ENCODE measurements at places on chromosomes 7 and 10. TPM values are rescaled to one million over a fixed set of nuclear protein-coding genes. Genes with fewer than 3 reads are reported as not detected.

DNA sequence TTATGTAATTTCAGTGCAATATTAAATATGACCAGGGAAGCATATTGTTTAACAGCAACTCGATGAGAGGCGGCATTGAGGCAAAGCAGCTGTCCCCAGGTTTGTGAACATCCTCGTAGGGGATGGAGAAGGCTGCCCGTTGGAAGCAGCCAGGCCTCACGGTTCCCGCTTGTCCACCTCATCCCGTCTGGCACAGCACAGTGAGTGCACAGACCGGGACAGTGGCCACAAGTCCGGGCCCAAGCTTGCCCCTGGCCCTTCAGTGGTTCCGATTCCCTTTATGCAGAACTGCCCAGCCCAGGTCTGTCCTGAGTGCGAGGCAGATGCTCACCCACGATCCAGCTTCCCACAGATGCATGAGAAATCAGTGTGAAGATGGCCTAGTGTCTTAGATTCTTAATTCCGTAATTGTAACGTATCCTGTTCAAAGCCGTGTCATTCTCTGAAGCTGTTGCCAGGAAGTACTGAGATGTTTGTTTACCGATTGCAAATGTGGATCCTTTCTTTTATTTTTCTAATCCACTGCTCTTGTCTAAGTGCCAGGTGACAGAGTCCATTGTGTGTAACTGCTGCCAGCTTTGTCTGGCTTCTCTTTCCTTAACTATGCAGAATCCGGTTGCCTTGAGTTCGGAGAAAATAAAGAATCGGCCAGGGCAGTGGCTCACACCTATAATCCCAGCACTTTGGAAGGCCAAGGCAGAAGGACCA lies 35.5 kb downstream of the PFKP start:
- H3K36me3 ChIP-seq: peaks cover 57% of the 10 kb centered on the region
- H3K4me1 ChIP-seq: no peaks in the 10 kb centered on the region
- no peaks in the 10 kb centered on the region for H3K27me3 ChIP-seq
- no peak for DNase-seq
- H3K27ac ChIP-seq: no peak overlapping the region

- peaks cover under 1% of the 10 kb centered on the region for H3K4me1 ChIP-seq
- no peak overlapping the region for H3K27ac ChIP-seq
- no peak for DNase-seq
These were observed 32.2 kb upstream of the EXOC6 start for GRCh38 chr10:92816091-92816531.

Gene TLX1
- not detected for total RNA-seq

- no peak overlapping the region for H3K4me3 ChIP-seq
- no peaks in the 10 kb centered on the region for H3K4me1 ChIP-seq
- no peak for DNase-seq
- no peaks in the 10 kb centered on the region for H3K27me3 ChIP-seq
These were observed 18.6 kb downstream of the RPP30 start for GRCh38 chr10:90890347-90890746.

Gene TSPAN12
- 1.9 TPM for total RNA-seq

GRCh38 chr7:71221549-71221948 lies 89.6 kb downstream of the GALNT17 start:
- H3K27me3 ChIP-seq: no peaks in the 10 kb centered on the region
- H3K36me3 ChIP-seq: no peaks in the 10 kb centered on the region
- H3K4me3 ChIP-seq: no peak overlapping the region
- H3K27ac ChIP-seq: no peak overlapping the region

GRCh38 chr10:7810443-7810842 lies 7.9 kb upstream of the TAF3 start:
- peaks cover 2% of the 10 kb centered on the region for H3K27me3 ChIP-seq
- DNase-seq: no peak
- H3K27ac ChIP-seq: no peak overlapping the region
- no peak overlapping the region for H3K4me3 ChIP-seq
- peaks cover 19% of the 10 kb centered on the region for H3K36me3 ChIP-seq
- no peaks in the 10 kb centered on the region for H3K4me1 ChIP-seq

GRCh38 chr10:8044331-8044907 lies 10.1 kb upstream of the GATA3 start:
- H3K27ac ChIP-seq: no peak overlapping the region
- H3K36me3 ChIP-seq: no peaks in the 10 kb centered on the region
- H3K4me1 ChIP-seq: peaks cover 8% of the 10 kb centered on the region

GRCh38 chr10:44976352-44977198 lies 2.0 kb downstream of the DEPP1 start:
- no peaks in the 10 kb centered on the region for H3K27me3 ChIP-seq
- H3K4me1 ChIP-seq: peaks cover 67% of the 10 kb centered on the region
- 0 out of 2 replicates have a peak, but pooled peaks cover under 1% of the 10 kb centered on the region for H3K36me3 ChIP-seq
- DNase-seq: no peak
- peak overlapping the region; percentile 56 for H3K27ac ChIP-seq
- H3K4me3 ChIP-seq: peak overlapping the region; percentile 61

DNA sequence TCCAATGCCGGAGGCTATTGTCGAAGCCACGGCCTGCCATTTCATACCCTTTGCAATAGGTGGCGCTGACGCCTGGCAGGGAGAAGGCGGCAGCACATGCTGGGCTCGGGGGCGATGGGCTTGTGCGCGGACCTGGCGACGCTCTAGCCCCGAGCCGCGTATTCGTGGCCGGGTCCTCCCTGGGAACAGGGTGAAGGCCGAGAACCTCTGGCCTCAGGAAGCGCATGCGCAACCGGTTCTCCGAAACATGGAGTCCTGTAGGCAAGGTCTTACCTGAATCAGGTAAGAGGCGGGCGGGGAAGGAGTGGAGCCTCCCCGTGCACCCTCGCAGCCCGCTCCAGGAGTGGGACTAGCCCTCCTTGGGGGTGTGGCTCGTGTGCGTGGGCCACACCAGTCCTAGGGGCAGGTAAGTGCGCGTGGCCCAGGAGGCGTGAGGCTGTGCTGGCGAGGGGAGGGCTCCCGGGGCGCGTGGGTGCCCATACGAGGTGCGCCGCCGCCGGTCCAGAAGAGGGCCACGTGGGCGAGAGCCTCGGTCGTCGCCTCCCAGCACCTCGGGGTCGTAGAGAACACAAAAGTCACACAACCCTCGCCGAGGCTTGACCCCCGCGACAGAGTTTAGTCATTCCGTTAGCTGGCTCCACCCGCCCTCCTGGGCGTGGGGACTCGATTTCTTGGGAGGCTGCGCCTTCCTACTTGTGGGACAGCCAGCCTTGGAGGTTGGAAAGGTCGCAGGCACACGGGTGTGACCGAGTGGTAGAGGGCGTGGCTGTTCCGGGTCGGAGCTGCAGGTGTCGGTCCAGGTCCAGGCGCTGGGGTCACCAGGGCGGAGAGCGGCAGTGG lies 5.6 kb upstream of the MEST start:
- H3K27ac ChIP-seq: no peak overlapping the region
- H3K36me3 ChIP-seq: no peaks in the 10 kb centered on the region
- H3K27me3 ChIP-seq: no peaks in the 10 kb centered on the region
- H3K4me3 ChIP-seq: peak overlapping the region; percentile 48
- DNase-seq: no peak

- no peaks in the 10 kb centered on the region for H3K36me3 ChIP-seq
- no peaks in the 10 kb centered on the region for H3K4me1 ChIP-seq
- no peak for DNase-seq
These were observed 91.2 kb upstream of the AHR start for GRCh38 chr7:17207220-17207619.

DNA sequence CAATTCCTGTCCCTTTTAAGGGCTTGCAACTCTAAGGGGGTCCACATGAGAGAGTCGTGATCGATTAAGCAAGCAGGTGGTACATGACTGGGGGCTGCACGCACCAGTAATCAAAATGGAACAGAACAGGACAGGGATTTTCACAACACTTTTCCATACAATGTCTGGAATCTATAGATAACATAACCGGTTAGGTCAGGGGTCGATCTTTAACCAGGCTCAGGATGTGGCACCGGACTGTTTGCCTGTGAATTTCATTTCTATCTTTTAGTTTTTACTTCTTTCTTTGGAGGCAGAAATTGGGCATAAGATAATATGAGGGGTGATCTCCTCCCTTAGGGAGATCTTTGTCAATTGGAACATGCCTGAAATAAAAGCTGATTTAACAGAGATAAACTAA lies 370.1 kb downstream of the IPMK start:
- no peak overlapping the region for H3K4me3 ChIP-seq
- H3K36me3 ChIP-seq: no peaks in the 10 kb centered on the region
- no peaks in the 10 kb centered on the region for H3K27me3 ChIP-seq

DNA sequence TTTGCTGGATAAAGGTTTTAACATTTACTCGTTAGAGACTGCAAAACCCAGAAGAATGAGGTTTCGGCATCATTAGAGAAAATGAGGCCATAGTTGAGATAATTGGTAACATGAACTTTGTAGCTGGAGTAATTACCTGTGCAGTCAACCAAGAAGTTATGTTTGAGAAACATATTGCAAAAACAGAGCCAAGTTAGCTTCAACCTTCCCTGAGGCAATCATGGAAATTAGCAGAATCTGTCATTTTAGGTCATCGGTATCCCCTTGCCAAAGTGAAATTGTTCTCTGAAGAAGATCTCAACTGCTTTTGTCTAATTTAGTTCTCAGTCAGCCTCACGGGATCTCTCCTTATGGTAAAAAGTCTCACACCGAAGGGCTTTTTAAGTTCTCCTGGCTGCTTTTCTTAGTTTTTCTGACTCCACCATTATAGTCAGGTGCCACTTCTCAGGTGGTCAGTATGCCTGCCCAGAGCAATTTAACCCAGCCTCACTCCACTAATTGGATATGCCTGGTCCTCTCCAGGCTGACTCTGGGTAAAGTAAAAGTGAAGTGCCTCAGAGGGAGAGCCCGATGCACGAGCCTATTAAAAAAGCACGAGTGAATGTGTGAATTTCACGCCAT lies 52.5 kb downstream of the NRCAM start:
- DNase-seq: no peak
- no peaks in the 10 kb centered on the region for H3K4me1 ChIP-seq
- H3K4me3 ChIP-seq: no peak overlapping the region

Gene HOXA2
- not detected for total RNA-seq

Gene STAG3
- total RNA-seq: 81.7 TPM

Gene OR9A2
- not detected for total RNA-seq

GRCh38 chr10:44857363-44858016 lies 53.6 kb upstream of the TMEM72 start:
- no peak for DNase-seq
- no peak overlapping the region for H3K27ac ChIP-seq
- H3K36me3 ChIP-seq: no peaks in the 10 kb centered on the region
- H3K4me1 ChIP-seq: peaks cover 5% of the 10 kb centered on the region

Gene SLC26A3
- total RNA-seq: 0.53 TPM

DNA sequence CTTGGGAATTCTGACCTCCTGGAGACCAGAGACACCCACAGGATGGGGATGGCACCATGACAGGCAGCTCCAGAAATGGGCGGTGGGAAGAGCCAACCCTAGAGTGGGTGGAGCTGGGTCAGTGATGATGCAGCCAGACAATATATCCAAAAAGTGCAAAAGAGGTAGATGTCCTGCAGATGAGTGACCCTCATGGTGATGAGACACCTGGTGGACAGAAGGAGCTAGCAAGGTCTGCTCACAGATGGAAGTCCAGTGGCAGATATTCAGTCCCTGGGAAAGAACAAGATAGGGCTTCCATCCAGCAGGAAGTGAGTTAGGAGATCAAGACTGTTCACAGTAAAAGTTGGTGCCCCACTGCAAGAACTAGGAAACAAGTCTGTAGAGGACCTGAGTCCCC lies 19.2 kb upstream of the GRB10 start:
- no peak overlapping the region for H3K27ac ChIP-seq
- no peak for DNase-seq
- no peak overlapping the region for H3K4me3 ChIP-seq
- no peaks in the 10 kb centered on the region for H3K36me3 ChIP-seq
- H3K4me1 ChIP-seq: no peaks in the 10 kb centered on the region

DNA sequence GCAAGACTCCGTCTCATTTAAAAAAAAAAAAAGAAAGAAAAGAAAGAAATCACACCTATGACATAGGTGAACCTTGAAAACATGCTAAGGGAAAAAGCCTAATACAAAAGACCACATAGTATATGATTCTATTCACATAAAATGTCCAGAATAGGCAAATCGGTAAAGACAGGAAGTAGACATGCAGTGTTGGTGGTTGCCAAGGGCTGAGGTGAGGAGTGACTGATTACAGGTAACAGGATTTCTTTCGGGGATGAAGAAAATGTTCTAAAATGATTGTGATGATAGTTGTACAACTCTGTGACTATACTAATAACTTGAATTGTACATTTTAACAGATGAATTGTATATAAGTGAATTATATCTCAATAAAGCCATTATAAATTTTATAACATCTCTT lies 3.3 kb downstream of the XPNPEP1 start:
- peaks cover 39% of the 10 kb centered on the region for H3K4me1 ChIP-seq
- no peaks in the 10 kb centered on the region for H3K27me3 ChIP-seq
- no peaks in the 10 kb centered on the region for H3K36me3 ChIP-seq
- H3K4me3 ChIP-seq: no peak overlapping the region
- no peak for DNase-seq

- no peak for DNase-seq
- no peak overlapping the region for H3K27ac ChIP-seq
- no peaks in the 10 kb centered on the region for H3K27me3 ChIP-seq
- no peak overlapping the region for H3K4me3 ChIP-seq
These were observed 387.0 kb downstream of the GRID1 start for GRCh38 chr10:85979598-85979997.

- no peaks in the 10 kb centered on the region for H3K4me1 ChIP-seq
- H3K27me3 ChIP-seq: no peaks in the 10 kb centered on the region
- no peak overlapping the region for H3K4me3 ChIP-seq
These were observed 48.0 kb upstream of the KIF5B start for GRCh38 chr10:32104181-32104580.

GRCh38 chr7:19772841-19773760 lies at the start of gene TMEM196:
Gene TMEM196, minus strand, starts transcription at chr7:19773617. Its CDS starts 921 bp downstream, at chr7:19772696.
- no peak within 1 kb of the TSS for H3K27ac ChIP-seq
- DNase-seq: no peak
- H3K27me3 ChIP-seq: peaks cover 3% of the 10 kb centered on the region
- no peaks in the 10 kb centered on the region for H3K4me1 ChIP-seq
- H3K36me3 ChIP-seq: no peaks in the 10 kb centered on the region

DNA sequence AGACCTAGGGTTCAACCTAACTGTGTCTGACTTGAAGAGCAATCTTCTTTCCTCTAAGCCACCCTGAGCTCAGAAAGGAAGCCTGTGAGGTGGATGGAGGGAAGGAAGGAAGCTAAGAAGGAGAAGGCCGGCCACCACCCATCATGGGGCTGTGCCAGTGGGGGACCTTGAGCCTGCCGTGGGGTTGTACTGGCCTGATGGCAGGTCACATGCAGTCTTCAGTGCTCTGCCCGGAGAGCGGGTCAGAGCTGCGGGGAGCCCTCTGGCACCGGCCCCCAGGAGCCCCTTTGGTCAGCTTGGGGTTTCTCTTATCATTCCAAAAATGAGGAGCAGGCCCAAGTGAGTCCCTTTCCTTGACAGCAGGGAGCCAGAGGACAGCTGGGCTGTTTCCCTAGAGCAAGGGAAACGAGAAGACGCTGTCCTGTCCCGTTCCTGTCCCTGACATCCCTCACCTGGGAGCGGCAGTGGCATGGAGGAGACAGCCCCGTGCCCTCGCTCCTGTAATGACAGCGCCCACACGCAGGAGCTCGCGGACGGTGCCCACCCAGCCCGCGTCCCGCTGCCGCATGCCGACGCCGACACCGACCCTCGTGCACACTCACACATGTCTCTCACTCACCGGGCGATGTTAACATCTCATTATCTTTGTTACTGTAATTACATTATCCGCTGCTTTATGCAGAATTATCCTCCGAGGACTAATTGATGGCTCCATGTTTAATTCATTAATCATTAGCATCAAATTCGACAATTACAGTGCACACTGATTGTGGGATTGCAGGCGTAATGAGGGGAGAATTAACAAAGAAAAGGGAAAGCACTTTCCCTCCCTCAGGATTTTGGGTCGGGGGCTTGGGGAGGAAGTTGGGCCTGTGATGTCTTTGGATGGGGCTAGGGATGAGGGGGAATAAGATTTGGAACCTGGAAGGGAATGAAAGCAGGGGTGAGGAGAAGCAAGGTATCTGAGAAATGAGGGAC lies 31.3 kb downstream of the GBX1 start:
- no peaks in the 10 kb centered on the region for H3K27me3 ChIP-seq
- H3K27ac ChIP-seq: no peak overlapping the region
- H3K4me1 ChIP-seq: no peaks in the 10 kb centered on the region
- H3K36me3 ChIP-seq: peaks cover 6% of the 10 kb centered on the region
- no peak for DNase-seq
- no peak overlapping the region for H3K4me3 ChIP-seq

Measured in GM12878 (cell line).